ENCODE measurements at places on chromosomes 12 and 14.

- H3K27me3 ChIP-seq: no peaks in the 10 kb centered on the region
- peak overlapping the region; percentile 75 for H3K4me3 ChIP-seq
- H3K36me3 ChIP-seq: no peaks in the 10 kb centered on the region
- H3K27ac ChIP-seq: peak overlapping the region; percentile 94
- no peak for DNase-seq
Observed at GRCh38 chr12:31362115-31362758, 36.3 kb upstream of the SINHCAF start.

GRCh38 chr12:92034858-92035401, 110.7 kb downstream of the BTG1 start:
- H3K4me3 ChIP-seq: peak overlapping the region; percentile 88
- peaks cover 16% of the 10 kb centered on the region for H3K36me3 ChIP-seq
- H3K27me3 ChIP-seq: no peaks in the 10 kb centered on the region
- H3K27ac ChIP-seq: peak overlapping the region; percentile 84
- H3K4me1 ChIP-seq: peaks cover 64% of the 10 kb centered on the region
- peak; percentile 83 for DNase-seq

DNA sequence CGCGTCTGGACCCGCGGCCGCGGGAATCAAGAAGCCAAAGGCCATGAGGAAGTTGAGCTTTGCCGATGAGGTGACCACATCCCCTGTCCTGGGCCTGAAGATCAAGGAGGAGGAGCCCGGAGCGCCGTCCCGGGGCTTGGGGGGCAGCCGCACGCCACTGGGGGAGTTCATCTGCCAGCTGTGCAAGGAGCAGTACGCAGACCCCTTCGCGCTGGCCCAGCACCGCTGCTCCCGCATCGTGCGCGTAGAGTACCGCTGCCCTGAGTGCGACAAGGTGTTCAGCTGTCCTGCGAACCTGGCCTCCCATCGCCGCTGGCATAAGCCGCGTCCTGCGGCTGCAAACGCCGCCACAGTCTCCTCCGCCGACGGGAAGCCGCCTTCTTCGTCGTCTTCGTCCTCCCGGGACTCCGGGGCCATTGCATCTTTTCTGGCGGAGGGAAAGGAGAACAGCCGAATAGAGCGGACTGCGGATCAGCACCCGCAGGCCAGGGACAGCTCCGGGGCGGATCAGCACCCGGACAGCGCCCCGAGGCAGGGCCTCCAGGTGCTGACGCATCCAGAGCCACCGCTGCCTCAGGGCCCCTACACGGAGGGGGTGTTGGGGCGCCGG, 1.0 kb downstream of the INSM2 start:
- DNase-seq: peak; percentile 93
- no peak overlapping the region for H3K27ac ChIP-seq
- H3K4me1 ChIP-seq: peaks cover 11% of the 10 kb centered on the region
- no peaks in the 10 kb centered on the region for H3K36me3 ChIP-seq
- peaks cover 54% of the 10 kb centered on the region for H3K27me3 ChIP-seq

GRCh38 chr12:5003025-5003666, 40.5 kb upstream of the KCNA5 start:
- peak; percentile 85 for DNase-seq
- H3K27me3 ChIP-seq: peaks cover 7% of the 10 kb centered on the region
- no peak overlapping the region for H3K27ac ChIP-seq
- no peaks in the 10 kb centered on the region for H3K36me3 ChIP-seq
- no peaks in the 10 kb centered on the region for H3K4me1 ChIP-seq

- no peaks in the 10 kb centered on the region for H3K36me3 ChIP-seq
- no peak overlapping the region for H3K4me3 ChIP-seq
- no peak overlapping the region for H3K27ac ChIP-seq
- no peak for DNase-seq
Observed at GRCh38 chr14:96735526-96735925, 61.7 kb upstream of the VRK1 start.

- no peak overlapping the region for H3K27ac ChIP-seq
- no peaks in the 10 kb centered on the region for H3K27me3 ChIP-seq
- no peaks in the 10 kb centered on the region for H3K36me3 ChIP-seq
- no peak for DNase-seq
Observed at GRCh38 chr14:25953532-25954139, 644.2 kb downstream of the NOVA1 start.
